ENCODE measurements at places on chromosomes 3 and 15.

- DNase-seq, result no peak
Measured at GRCh38 chr3:33278163-33278562, 921 bp downstream of the FBXL2 start.

DNA sequence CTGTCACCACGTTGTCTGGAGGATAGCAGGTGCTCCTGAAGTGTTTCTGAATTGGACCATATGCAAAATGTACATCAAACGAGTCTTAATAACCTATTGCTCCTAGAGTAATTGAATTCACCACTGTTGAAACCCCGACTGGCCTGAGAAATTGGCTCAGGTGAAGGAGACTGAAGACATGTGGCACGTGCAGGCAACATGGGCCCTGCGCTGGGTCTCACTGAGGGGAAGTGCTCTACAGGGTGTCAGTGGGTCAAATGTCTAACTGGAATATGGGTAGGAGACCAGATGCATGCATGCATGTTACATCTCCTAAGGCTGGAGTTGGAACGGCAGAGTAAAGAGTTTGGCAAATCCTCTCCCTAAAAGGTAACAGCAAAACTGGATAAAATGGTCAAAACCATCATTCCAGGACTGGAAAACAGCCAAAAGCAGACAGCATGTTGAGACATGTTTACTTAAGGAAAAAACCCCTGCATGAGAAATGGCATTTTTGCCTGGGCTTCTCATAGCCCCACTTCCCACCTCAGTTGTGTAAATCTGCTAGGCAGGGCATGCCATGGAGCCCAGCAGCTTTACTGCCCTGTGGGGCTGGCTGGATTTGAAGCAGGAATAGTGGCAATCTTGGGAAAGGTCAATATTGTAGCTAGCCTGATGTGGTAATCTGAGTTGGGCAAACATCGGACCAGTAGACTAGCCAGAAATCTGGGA lies 131.3 kb downstream of the TJP1 start:
- no peak for DNase-seq

DNA sequence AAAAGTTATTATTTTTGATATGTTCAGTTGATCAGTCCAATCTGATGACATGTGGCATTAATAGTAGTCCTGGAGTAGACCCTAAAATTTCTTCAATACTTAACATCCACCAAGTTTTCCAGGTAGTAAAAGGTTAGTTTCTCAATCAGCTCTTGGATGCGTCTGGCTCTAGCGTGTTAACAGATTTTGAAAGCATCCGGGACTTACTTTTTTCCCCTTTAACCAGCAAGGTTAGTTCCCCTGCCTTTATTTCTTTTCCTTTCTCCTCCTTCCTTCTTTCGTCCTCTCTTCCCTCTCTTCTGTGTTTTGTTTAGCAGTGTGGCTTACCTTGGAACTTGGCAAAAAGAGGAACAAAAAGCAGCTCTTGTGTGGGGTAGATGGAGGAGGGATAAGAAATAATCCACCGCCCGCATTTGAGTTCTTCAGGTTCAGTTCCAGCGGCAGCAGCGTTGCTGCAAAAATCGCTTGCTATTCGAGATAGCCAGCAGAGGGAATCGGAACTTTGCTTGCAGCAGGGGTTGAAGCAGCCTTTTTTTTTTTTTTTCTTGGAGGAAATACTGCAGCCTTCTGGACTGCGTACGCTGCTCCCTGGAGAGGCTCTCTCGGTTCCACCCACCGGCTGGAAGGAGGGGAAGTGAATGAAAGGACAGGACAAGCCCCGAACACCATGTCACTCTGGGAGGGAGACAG lies at the start of gene RBMS3:
Gene RBMS3 (plus strand): TSS at position 668 of the 690 bp plus-strand sequence.
- no peak for DNase-seq

DNA sequence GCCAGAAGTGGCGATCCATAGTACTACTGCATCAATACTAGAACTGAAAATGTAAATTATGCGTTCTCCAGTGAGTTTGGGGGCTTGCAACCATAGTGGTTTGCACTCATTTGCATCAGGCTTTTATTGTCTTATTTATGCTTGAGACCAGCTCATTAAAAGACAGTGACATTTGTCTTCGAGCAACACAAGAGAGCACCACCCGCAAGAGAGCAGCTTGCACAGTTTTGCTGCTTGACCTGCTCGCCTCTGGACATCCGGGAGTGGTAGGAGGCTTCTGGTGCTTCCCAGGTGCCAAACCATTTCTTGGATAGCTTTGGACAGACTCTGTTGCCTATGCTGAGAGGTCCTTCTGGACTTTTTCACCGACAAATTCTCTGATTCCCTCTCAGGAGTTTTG lies 294.6 kb downstream of the MEX3B start:
- no peak for DNase-seq

DNA sequence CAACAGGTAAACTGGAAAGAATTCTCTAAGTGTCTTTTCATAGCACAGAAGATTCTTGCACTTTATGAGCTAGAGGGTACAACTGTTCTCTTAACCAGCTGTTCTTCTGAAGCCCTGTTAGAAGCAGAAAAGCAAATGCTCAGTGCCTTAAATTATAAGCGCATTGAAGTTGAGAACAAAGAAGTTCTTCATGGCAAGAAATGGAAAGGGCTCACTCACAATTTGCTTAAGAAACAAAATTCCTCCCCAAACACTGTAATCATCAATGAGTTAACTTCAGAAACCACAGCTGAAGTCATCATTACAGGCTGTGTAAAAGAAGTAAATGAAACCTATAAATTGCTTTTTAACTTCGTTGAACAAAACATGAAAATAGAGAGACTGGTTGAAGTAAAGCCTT lies 19.6 kb downstream of the PARP14 start:
- no peak for DNase-seq

- no peak for DNase-seq
Measured at GRCh38 chr15:85760049-85760448, 34.7 kb downstream of the KLHL25 start.

- no peak for DNase-seq
Measured at GRCh38 chr3:136602818-136603217, 149.4 kb downstream of the STAG1 start.

DNA sequence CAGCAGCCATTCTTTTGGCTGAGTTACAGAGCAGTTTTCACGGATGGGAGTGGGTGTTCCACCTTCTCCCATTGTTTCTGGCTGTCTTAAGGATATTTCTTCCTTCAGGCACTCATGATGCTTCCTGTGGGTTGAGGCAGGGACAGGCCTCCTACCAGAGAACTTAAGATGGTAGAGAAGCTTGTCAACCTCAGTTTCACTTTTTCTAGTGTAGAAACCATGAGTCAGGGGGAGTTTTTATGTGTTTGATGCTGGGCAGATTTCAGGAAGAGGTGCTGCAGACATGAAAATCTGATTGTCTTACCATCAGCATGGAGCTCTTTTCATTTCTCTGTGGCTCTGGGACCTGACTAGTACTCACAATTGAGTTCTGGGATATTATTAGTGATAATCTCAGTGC lies 48.7 kb upstream of the VEPH1 start:
- no peak for DNase-seq

GRCh38 chr15:38563723-38564519 lies 693 bp downstream of the RASGRP1 start:
- no peak for DNase-seq

DNA sequence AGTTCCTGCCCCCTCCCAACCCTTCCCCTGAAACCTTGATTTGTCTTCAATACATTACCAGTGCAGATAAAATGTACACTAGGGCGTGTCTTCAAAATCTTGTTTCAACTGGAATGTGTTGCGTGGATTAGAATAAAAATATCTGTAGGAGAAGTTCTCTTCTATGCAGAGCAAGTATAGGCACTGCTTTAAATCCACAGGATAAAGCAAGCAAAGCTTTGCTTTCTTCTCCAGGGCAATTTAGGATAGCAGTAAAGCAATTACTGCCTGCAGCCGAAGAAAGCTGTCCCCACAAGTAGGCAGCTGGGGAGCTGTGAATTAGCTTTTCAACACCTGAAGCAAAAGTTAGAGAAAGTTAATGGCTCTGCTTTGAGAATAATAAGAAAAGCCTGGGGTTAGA lies 329.7 kb upstream of the KCNMB2 start:
- no peak for DNase-seq

- DNase-seq, result no peak
Measured at GRCh38 chr3:184908859-184909258, 96.9 kb downstream of the VPS8 start.

- DNase-seq, result no peak
Measured at GRCh38 chr15:66959875-66960274, 105.5 kb upstream of the SMAD3 start.

DNA sequence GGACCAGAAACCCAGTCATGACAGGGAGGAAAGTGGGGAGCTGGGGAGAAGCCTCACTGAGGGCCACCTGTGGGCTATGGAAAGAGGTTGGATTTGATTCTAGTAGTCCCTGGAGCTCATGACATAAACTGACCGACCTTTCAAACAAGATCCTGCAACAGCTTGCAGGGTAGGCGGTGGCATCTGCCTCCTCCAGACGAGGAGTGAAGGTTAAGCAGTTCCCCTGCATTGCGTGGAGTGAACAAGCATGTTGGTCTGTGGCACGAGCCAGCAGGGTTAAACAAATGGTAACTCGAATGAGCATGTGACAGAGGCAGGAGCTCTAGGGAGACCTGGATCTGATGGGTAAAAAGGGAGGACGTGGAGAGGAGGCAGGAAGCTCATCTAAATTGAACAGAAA lies 12.7 kb downstream of the TGM4 start:
- DNase-seq, result no peak

DNA sequence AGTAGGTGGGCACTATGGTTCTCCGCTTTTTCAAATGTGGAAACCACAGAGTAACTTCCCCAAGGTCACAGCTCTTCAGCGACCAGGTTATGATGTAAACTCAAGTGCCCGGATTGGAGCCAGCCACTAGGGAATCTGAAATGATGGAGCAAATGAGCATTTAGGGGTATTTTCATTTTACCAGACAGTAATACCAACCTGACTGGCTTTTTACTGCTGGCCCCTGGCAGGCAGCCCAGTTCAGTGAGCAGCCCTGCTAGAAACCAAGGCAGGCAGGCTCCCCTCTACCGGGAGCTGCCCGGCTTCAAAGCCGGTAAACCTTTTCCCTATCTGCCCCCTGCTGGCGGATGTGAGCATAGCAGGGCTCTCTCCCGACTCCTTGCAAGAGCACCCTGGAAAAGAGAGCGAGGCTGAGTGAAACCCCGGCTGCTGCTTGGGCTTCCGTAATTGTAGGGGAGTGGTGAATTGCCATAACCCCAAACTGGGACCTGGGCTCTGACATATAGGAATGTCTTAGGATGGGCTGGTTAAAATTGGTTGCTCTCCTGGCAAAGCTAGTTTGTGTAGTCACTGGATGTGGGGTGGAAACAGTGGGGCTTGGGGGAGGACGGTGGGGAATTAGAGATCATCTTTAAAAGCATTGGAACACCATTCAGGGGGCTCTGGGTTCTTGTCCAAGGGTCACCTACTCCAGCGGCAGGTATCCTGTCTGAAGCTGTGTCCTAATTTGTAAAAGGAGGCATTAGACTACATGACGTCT lies 98.0 kb upstream of the TNFAIP8L3 start:
- peak; percentile 28 for DNase-seq

DNA sequence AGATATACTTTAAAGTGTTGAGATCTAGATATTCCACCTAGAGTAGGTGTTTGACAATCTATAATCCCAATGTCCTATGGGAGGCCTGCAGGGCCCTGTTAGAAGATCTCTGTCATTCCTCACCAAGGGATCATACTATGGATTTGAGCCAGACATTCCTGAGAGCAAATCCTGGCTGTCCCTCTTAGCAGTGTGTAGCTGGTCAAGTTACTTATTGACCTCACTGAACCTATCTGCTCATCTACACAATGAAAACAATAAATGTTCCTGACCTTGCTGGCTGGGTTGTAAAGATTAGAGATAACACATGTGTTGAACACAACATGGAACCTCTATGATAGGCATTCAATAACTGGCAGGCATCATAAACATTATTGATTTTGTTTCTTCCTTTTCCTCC lies 265.6 kb upstream of the ATP11B start:
- DNase-seq, result no peak

- no peak for DNase-seq
Measured at GRCh38 chr3:65401359-65402305, 637.1 kb downstream of the MAGI1 start.

DNA sequence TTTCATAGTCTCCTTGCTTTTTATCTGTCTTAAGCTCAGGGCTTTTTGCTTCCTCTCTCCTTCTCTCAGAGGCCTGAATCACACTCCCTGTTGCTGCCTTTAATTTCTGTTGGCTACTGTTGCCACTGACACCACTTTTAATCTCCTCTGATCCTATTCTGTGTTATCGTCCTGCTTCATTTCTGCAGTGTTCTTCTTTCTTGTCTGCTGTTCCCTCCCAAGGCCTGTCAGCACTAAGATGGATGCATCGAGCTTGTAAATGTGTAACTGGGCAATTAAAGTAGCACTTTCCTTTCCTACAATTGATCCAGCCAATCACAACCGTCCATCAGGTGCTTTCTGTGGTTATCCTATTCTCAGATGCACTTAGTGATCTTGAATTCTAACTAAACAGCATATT lies 71.3 kb upstream of the VEPH1 start:
- DNase-seq, result no peak

DNA sequence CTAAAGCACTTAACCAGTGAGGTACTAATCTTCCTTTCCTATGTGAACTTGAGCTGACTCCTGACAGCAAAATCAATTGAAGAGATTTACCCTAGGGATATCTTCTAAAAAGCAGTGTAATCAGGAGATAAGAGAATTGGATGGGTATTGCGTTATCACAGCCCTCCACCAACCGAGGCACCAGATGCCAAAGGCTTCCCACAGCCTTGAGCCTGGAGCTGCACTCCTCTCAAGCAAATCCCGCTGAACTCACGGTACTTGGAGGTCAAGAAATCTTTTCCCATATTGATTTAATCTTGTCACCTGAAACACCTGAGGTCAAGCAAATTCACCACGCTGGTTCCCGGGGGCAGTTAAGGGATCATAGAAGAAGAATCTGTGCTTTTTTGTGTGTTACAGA lies 346.8 kb downstream of the TBL1XR1 start:
- DNase-seq, result no peak

DNA sequence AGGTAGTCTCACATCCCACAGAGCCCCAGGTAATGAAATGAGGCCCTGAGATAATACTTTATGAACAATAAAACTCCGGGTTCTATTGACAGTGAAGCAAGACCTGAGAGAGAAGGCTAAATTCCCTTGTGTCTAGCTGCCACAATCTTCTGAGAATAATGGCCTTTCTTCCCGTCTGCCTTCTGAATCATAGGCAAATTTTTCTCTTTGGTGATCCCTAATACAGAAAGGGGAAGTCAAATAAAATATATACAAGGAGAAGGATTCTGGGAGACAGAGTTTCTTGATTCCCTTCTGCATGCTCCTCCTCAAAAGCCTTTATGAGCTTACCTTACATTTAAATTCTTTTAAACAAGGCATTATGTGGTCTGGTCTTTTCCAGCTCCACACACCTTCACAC lies 29.9 kb upstream of the CCR2 start:
- DNase-seq, result no peak

- DNase-seq, result no peak
Measured at GRCh38 chr15:63075984-63076713, 33.6 kb downstream of the TPM1 start.

GRCh38 chr15:58413253-58413652 lies 18.5 kb upstream of the LIPC start:
- no peak for DNase-seq

Data from D721Med (cell line).